Hematopoietic multipotent progenitor cell treated with erythropoietin and hydrocortisone succinate and interleukin-3 and kit ligand, for 4 days (in vitro differentiated cells): ENCODE measurements at places on chromosomes 12 and 14.

DNA sequence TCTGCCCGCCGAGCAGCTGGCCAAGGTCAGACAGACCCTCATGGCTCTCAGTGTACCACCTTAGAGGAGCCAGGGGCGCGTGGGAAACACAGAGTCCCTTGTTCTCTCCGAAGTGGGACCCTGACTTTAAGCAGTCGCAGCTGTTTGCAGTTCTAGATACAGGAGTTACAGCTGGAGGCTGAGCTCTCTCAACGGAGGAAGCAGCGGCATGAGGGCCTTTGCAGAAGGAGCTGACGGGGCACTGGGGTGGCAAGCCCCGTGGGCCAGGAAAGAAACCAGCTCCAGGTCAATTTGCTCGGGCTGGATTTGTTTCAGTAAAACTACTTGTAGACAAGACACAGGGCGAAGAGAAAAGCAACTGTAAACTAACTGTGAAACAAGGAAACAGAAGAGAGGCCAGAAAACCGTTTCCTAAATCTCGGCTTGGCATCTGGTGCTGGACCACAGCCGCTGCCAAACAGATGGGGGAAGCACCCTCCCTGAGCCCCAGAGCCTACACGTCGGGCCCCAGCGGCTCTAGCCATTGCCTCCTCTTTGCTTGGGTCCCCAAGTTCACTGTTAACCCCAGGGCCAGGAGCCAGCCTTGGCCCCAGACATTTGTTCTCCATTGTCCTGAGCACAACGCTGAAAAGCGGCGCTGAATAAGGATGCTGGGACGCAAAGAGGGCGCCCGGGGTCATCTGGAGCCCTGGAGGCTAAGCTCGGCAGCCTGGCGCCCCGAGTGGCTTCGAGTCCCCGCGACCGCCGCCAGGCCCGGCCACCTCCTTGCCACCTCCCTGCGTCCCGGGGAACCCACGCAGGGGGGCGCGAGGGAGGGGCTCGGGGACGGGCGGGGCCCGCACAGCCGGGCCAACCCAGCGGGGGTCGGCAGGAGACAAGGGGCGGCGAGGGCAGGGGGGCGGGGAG lies 914 bp upstream of the PACS2 start:
- peak; percentile 78 for DNase-seq

GRCh38 chr12:48978741-48979601 lies 849 bp downstream of the WNT1 start:
- no peak for DNase-seq

DNA sequence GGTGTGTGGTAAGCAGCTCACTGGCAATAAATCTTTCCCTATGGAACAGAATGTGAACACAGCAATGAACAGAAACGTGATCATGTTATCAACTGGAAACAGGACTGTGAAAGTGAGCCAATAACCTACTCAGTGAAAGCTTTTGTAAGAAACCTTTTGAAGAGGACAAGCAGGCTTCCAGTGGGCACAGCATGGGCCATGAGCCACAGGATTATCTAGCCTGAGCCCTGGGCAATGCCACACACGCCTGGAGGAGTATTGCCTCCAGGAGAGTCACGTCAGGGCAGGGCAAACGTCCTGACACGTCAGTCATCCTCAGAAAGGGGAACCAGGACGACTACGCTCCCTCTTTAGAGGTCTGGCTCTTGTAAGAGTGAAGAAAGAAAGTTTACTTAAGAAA lies 32.3 kb downstream of the NRDE2 start:
- DNase-seq: peak; percentile 88

- DNase-seq: no peak
These were observed 991.8 kb downstream of the VRK1 start for GRCh38 chr14:97788846-97789526.

- no peak for DNase-seq
These were observed 11.6 kb upstream of the KRT82 start for GRCh38 chr12:52417740-52418139.

DNA sequence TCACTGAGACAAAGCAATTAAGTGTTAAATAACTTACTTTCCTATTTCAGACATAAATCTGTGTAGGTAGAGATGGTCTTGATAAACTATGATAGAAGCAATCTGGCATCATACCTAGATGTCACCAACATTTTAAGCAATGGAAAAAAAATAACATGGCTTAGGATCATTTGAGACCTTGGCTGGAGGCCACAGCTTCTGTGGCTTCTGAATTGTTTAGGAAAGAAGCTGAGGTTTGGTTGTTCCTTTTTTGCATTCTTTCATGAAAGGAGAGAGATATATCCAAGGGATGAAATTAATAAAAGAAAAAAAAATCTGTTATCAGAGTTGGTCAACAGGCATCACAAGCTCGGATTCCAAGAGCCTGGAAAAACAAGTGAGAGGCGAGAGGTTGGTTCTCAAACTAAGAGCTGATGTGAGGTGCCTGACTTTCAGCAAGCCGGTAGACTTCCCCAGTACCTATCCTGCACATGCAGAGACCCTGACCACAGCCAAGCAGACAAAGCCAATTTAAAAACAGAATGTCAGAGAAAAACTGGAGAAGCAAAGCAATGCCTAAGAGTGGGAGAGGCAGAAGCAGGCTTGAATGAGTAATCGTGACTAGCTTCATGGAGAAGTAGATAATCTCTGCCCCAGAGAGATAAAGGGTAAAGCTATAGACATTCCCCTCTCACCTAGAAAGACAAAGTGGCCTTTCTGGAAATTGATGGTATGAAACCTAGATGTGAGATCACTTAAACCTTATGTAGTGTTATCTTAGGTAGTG lies 43.4 kb upstream of the ST8SIA1 start:
- DNase-seq: peak; percentile 42
